ENCODE measurements at places on chromosomes 1 and 21. TPM values are rescaled to one million over a fixed set of nuclear protein-coding genes. Genes with fewer than 3 reads are reported as not detected.

ICOSLG gene
- total RNA-seq: 1.9 TPM

LCE7A gene
- total RNA-seq: not detected

VWA5B1 gene
- total RNA-seq: 0.24 TPM

TNFRSF9 gene
- 1.2 TPM for total RNA-seq

TAS1R1 gene
- total RNA-seq: not detected

RAVER2 gene
- total RNA-seq: 10.1 TPM

- no peak for DNase-seq
Measured at GRCh38 chr1:151048645-151049032, 1.1 kb downstream of the C1orf56 start.

DNA sequence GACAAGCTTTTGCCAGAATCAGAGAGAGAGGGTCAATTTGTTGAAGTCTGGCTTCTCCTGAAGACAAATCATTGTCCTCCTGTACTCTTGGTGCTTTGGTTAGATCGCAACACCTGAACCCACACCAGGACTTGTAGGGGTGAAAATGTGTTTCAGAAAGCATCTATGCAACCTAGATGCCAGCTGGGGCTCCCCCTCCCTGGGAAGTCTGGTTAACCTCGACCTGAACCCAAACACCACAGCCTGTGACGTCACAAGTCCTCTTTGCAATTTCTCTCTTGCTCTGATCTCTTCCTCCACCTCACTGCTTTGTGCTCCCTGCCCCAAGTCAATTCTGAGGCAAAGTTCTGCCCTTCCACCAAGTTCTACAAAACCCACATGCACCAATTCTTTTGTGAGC, 42.8 kb upstream of the USP24 start:
- DNase-seq: no peak

DNA sequence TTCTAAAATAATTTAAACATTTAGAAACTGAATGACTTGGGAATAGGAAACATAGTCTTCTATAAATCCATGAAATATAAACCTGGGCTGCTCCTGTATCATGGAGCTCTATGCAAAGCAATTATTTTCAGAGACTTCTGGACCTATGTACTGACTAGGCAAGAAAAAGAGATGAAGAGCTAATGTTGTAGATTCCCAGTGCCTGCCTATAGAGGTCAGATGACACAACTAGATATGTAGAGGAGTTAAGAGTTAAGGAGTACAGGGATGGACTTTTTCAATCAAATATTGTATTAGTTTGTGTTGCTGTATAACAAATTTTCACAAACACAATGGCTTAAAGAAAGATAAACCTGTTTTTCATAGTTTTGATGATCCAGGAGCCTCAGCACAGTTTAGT, 1434.5 kb downstream of the KCNT2 start:
- DNase-seq: no peak

GRCh38 chr21:17900990-17901385, 81.8 kb upstream of the C21orf91 start:
- no peak for DNase-seq

DNA sequence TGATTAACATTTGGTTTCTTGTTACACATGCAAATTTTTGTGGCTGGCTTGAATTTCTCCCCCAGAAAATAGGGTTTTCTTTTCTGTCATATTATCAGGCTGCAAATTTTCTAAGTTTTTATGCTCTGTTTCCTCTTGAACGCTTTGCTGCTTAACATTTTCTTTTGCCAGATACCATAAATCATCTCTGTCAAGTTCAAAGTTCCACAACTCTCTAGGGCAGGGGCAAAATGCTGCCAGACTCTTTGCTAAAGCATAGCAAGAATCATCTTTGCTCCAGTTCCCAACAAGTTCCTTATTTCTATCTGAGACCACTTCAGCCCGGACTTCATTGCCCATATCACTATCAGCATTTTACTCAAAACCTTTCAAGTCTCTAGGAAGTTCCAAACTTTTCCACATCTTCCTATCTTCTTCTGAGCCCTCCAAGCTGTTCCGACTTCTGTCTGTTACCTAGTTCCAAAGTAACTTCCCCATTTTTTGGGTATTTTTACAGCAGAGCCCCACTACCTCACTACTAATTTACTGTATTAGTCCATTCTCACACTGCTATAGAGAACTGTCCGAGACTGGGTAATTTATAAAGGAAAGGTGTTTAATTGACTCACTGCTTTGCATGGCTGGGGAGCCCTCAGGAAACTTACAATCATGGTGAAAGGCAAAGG, 486.9 kb upstream of the NCAM2 start:
- peak; percentile 10 for DNase-seq

DNA sequence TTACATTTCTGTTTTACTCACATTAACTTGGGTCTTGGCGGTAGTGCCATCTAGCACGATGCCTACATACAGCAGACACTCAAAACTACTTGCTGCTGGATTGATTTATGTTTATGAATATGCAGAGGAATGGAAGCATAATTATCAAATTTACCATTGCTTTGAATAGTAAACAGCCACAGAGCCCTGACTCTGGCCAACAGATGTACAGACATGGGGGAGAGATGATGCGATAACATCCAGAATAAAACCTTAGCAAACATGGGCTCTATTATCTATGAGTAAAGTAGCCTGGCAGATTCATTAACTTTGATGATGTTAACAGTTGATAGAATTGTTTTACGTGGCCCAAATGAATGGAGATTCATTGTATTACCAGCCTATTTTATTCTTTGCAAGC, 42.8 kb downstream of the PTGFR start:
- no peak for DNase-seq

GRCh38 chr1:115862403-115862802, 21.5 kb upstream of the NHLH2 start:
- no peak for DNase-seq

GRCh38 chr1:47424336-47424982, 8.4 kb downstream of the FOXE3 start:
- DNase-seq: no peak

- DNase-seq: no peak
Measured at GRCh38 chr1:156693848-156694689, 11.3 kb downstream of the CRABP2 start.

- DNase-seq: no peak
Measured at GRCh38 chr1:231416901-231417300, 5.2 kb downstream of the EGLN1 start.
